Activated T-cell treated with anti-CD3 and anti-CD28 coated beads for 24 hours (primary cell): ENCODE measurements at places on chromosomes 12 and 14.

- DNase-seq = no peak
Measured at GRCh38 chr12:5548152-5548943, 116.4 kb downstream of the NTF3 start.

GRCh38 chr12:132040906-132041606 lies 91.3 kb downstream of the EP400 start:
- DNase-seq = no peak

DNA sequence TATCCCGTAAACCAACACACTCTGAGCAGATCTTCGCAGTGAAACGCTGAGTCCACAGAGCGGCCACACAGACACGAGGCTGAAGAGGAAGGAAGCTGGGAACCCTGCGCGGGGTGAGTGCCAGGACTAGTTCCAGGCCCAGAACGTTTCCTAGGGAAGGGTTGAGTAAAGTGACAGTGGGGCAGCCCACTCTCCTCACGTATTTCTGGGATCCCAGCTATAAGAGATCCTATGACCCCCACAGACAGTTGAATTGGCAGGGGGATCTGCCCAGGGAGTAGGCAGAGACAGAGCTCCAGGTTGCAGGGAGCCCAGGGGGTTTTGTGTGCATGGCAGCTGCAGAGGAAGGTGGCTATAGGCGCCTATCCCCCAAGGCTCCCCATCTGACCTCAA lies 51.1 kb downstream of the GTF2A1 start:
- DNase-seq = no peak

DNA sequence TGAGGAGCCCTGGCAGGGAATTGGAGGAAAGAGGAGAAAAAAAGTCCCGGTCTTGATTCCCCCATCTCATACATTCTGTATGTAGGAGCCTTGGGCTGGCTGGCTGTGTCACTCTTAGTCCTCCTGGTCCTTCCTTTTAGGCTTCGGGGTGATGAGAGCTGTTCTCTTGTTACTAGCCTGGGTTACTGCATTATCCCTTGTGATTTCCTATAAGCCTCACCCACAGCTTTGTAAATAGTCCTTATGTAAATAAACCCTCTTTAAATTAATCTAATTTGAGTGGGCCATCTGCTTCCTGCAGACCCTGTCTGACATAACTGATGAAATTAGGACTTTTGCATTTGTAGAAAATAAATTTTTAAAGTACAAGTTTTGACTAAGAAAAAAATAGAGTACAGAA lies 19.2 kb downstream of the DNM1L start:
- DNase-seq = no peak

GRCh38 chr12:102763471-102763870 lies 153.6 kb downstream of the PAH start:
- no peak for DNase-seq

DNA sequence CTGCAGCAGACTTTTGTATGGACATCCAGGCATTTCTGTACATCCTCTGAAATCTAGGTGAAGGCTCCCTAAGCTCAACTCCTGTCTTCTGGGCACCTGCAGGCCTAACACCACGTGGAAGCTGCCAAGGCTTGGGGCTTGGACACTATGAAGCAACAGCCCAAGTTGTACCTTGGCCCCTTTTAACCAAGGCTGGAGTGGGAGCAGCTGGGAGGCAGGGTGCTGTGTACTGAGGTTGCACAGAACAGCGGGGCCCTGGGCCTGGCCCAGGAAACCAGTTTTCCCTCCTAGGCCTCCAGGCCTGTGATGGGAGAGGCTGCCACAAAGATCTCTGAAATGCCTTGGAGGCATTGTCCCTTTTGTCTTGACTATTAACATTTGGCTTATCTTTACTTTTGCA lies 214.4 kb upstream of the LRIG3 start:
- no peak for DNase-seq

DNA sequence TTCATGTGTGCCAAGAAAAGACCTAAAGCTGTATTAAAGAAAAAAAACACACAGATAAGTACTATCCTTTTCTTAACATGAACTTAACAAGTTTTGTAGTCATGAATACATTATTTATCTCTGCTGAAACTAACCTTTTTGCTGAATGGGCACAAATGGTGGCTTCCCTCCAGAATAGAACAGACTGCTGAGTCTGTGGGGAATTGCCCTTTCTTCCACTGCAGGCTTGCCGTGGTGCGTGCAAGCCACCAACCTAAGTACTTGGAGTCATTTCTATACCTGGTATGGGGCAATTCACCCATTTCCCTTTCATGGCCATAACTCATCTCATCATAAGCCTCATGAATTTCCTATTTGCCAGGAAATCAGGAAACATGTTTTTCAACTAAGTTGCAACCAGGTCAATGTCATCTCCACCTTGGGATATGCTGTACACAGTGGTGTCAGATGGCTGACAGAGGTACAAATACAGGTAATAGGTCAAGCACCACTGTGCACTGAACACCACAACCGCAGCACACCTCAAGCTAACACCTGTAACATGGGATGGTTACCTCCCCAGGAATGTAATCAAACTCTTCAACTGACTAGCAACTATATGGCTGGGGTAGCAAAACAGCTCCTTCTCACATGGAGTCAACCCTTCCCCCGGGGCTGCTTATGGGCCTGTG lies 49.9 kb downstream of the CATSPERB start:
- DNase-seq = no peak

GRCh38 chr12:109944561-109945359 lies 44.7 kb downstream of the TCHP start:
- no peak for DNase-seq

DNA sequence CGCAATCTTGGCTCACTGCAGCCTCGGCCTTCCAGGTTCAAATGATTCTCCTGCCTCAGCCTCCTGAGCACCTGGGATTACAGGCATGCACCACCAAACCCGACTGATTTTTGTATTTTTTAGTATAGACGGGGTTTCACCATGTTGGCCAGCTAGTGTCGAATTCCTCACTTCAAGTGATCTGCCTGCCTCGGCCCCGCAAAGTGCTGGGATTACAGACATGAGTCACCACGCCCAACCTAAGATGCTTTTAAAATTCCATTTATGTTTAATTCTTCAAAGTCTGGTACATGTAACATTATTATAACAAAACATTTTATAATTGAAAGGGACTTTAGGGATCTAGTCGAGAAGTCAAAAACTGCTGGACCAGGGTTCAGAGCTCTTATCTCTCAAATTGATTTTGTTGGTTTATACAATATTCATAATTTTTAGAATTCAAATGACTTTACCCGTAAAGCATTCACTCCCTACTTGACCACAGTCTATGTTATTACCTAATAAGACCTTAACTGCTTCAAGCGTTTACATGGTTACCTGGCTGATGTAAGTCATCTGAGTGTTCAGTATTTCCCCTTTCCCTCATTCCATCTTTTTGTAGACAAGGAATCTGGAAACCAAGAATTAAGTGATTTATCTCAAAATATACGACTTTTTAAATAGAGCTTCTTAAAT lies 28.2 kb downstream of the RAP1B start:
- DNase-seq = no peak

DNA sequence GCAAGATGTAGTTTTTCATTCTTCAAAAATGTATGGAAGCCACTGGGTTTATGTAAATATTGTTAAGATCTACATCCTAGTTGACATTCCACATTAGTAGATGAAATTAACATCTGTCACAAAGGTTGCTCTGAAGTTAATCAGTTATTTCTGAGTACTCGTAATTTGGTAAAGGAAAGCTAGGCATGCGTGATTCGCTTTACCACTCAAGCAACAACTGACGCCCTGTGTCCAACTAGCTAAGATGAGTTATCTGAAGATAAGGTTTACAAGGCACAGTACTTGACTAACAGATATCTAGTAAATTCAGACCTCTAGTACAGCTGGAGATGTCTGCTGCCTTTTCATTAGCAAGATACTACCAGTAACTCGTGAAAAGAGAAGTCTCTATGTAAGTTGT lies 14.1 kb downstream of the PRKD1 start:
- no peak for DNase-seq

DNA sequence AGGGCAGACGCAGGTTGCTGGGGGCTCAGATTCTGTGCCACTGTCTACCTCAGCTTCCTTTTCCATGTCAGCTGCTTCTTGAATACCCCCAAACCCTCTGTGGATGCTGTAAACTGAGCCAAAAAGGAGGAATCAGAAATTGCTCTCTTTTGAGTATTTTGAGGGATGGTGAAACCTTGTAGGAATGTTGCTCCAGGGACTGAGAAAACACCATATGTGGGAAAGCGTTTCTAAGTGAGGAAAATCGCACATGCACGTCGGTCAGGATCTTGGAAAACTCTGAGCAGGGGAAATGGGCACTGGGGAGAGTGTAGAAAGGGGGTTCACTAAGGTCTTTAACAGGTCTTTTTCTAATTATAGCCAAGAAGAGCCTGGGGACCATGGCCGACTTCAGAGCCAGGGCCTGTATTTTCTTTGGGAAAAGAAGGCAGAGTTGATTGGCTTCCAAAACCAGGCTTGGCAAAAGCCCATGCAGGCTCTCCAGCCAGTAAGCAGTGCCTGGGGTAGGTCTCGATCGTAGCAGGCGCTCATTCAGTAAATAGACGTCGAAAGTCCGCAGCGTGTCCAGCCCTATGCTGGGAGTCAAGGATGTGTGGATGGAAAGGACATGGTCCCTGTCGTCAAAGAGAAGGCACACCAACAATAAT lies 58.0 kb downstream of the NTF3 start:
- DNase-seq = no peak

DNA sequence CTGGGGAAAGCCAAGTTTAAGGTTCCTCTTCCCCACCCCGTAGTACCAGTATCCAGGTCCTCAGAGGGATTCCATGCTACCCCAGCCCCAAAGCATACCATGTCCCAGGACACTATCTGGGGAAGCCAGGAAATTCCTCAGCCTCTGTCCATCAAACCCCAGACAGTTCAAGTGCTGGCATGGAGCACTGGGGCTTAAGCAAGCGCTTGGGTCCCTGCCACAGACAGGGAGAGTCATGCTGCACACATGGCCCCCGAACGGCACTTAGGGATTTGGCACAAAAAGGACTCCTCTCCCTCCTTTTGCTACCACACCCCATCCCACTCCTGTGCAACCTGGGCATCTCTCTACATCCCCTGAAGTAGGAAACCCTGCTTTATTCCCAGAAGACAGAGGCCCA lies 21.8 kb downstream of the ADCY6 start:
- no peak for DNase-seq
